ENCODE measurements at places on chromosomes 5 and 9. TPM values are rescaled to one million over a fixed set of nuclear protein-coding genes. Genes with fewer than 3 reads are reported as not detected.

DNA sequence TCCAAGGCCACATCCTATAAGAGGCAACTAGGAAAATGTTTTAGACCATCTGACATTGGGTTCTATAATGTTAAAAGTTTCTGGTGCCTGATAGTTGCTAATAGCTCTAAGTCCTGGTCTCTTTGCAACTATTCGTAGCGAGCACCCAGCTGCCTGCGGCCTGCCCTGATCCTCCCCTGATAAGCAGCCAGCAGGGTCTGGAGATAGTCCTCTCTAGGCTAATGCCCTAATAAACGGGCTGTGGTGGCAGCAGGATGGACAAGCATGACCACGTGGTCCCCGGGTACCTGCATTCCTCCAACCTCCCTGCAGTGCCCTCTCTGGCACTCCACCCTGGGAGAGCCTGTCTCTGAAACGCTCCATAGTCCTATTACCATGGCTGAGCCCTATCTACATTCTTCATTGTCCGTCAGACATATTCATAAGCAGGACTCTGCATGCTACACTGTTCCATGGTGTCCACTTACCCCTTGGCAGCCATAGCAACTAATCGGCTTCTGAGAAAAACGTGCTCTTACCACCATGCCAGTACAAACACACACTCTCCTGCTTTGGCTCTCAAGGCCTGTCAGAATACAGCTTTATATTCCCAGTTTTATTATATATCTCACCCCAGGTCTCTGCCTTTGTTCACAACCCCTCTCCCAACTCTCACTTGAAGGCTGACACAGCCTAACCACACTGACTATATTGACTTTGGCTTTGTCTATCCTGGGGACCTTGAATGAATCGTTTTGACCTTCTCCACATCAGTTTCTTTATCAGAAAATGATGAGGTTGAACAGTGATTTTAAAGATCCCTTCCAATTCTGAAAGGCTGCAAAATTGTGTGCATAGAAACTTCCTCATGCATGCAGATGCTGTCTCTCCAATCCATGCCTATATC, 49.9 kb upstream of the DAPK1 start:
- DNase-seq = no peak

DNA sequence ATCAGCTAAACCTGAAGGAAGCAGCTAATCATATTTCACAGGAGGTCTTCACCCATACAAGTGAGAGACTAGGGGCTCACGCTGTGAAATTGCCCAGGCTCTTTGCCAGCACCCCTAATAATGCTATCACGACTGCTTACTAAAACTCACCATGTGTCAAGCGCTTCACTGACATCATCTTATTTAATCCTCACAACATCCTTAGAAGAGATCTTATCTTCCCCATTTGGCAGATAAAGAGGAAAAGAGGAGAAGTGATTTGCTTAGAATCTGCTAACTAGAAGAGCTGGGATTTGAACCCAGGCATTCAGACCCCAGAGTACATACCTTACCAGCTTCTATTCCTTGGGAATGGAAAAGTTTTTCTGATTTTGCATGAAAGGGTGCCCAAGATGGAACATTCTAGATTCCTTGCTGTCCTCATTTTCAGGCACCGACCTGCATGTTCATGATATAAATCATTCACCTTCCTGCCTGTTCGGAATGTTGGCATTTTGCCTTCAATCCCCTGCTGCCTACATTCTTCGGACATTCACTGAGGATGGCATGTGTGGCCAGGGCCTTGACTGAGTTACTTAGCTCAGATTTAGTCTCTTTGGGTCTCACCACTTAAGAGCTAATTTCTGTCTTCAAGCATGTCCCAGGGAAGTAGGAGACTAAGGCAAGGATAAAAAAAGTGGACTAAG, 88.1 kb downstream of the SH3TC2 start:
- no peak for DNase-seq

DNA sequence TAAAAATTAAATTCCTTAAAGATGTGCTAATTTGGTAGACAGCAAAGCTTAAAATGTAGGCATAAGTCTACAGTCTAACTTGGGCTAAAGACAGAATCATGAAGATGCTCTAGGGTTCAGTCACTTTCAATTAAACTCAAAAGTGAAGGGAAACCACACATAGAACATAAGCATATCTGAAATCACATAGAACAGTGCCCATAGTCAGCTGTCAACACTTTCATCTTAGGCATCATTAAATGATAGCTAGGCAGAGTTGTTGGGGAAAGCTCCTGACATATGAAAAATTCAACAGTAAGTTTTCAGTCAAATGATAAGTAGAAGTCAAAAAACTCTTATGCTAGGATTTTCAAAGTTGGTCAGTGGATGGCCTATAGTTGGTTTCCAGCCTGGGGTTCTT, 11.0 kb downstream of the DAB2 start:
- DNase-seq = no peak

- no peak for DNase-seq
Measured at GRCh38 chr5:67299231-67299735, 102.7 kb upstream of the CD180 start.

TPPP gene
- 0.38 TPM for total RNA-seq

Measured in CD8-positive, alpha-beta memory T cell (primary cell).